ENCODE measurements at places on chromosomes 12 and 14.
A peak's percentile ranks its signal among the peaks of the same experiment; 100 is the strongest.

DNA sequence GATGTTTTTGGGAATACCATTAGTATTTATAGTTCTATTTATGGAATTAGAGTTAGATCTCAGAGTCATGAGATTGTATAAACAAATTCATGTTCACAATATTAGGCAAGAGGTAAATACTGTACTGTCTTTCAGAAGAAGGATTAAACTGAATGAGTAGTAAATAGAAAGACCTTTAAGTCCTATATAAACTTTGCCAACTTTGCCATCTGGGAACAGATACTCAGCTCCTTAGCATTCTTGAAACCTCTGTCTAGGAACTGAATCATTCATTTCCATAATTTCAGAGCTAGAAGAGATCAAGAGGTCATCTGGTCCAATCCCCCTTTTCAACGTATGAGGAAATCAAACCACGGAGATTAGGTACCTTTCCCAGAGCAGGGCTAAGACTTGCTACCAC lies 141.1 kb downstream of the CAND1 start:
- no peak for DNase-seq

GRCh38 chr12:114506651-114507050 lies 100.7 kb upstream of the TBX5 start:
- no peak for DNase-seq

GRCh38 chr12:117874842-117875434 lies 93.9 kb downstream of the KSR2 start:
- peak; percentile 67 for DNase-seq

DNA sequence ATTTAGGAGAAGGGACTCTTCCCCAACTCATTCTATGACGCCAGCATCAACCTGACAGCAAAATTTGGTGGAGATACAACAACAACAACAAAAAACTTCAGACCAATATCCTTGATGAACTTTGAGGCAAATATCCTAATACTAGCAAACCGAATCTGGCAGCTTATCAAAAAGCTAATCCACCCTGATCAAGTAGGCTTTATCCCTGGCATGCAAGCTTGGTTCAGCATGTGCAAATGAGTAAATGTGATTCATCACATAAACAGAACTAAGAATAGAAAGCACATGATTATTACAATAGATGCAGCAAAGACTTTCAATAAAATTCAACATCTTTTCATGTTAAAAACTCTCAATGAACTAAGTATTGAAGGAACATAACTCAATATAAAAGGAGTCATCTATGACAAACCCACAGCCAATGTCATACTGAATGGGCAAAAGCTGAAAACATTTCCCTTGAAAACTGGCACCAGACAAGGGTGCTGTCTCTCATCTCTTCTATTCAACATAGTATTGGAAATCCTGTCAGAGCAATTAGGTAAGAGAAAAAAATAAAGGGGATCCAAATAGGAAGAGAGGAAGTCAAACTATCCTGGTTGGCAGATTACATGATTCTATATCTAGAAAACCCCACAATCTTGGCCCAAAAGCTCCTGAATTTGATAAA lies 233.3 kb downstream of the CCDC59 start:
- DNase-seq, result no peak

GRCh38 chr12:41419131-41419893 lies 231.2 kb downstream of the PDZRN4 start:
- DNase-seq, result no peak

GRCh38 chr12:127987199-127987901 lies 279.6 kb upstream of the TMEM132C start:
- no peak for DNase-seq

GRCh38 chr12:113090740-113091139 lies 34.2 kb downstream of the DTX1 start:
- DNase-seq, result no peak

- no peak for DNase-seq
These were observed 581.3 kb downstream of the TMEM121 start for GRCh38 chr14:106107703-106108102.

GRCh38 chr12:4432878-4433744 lies 12.5 kb downstream of the FGF6 start:
- no peak for DNase-seq

DNA sequence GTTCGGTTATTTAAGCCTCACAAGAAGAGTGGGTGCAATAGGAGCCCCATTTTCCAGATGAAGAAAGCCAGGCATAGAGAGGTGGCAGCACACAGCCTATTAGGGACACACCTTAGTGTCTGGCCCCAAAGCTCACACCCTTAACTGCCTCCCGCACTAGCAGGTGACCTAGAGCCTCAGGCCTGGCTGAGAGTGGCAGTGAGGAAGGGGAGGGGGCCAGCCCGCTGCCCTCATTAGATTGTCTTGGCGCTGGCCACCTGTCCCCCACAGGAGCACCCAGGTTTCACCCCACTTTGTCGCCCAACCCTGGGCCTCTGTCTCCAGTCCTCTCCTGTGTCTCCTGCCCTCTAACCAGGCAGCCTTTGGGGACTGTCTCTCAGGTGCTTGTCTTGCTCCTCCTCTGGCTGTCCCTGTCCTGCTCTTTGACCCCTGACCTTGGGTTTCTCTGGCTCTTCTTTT lies 18.5 kb upstream of the PGF start:
- DNase-seq, result no peak
